ENCODE measurements at places on chromosomes 11 and 22.
A peak's percentile ranks its signal among the peaks of the same experiment; 100 is the strongest.

- H3K4me1 ChIP-seq: no peaks in the 10 kb centered on the region
- H3K27ac ChIP-seq: no peak overlapping the region
These were observed 48.7 kb downstream of the SMIM38 start for GRCh38 chr11:69204246-69204940.

DNA sequence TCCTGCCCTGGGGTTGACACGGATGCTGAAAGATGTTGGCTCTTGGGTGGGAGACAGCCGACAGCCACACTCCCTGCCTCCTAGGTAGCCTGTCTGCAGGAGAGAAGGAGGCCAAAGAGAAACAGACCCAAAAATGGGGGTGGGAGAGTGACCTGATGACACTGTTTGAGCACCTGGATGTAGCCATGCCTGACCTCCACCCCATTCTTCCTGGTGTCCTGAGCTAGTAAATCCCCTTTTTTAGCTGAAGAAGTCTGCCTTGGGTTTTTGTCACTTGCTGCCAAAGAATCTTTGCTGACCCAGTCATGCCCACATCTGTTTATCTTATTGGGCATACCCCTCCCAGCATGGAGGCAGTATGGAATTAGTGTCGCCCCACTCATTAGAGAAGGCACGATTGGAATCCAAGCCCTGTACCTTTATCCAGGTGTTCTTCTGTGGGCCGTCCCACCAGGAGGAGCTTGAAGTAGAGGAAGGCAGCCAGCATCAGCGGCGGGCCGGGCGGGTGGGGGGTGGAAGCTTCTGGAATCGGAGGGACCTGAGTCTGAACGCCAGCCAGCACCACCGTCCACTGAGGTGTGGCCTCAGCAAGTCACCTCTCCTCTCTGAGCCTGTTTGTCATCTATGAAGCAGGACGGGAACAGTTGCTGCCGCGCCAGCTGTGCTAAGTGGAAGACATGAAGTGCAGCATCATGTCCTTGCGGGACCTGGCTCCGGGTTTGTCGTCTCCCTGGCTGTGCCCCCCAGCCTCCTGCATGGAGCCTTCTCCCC is 37.8 kb downstream of the IGHMBP2 start:
- H3K27me3 ChIP-seq: no peaks in the 10 kb centered on the region
- H3K4me3 ChIP-seq: no peak overlapping the region
- H3K4me1 ChIP-seq: peaks cover 10% of the 10 kb centered on the region
- no peak for DNase-seq

DNA sequence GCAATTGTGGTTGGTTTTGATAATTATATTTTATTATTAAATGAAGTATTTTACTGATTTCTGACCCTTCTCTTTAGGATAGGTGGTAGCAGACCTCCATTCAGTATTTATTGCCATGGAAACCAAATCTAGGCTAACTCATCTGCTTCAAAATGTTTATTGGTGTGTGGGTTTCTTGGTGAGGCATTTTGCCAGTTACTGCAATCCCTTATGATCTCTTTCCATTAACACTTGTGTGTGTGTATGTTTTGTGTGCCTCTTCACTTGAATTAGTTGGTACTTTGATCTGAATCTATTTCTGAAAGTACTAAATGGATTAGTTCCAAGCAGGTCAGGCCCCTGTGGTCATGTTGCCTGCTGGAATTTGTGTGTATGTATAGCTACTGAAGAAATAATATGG is 184.4 kb upstream of the C11orf87 start:
- DNase-seq: no peak
- peaks cover 12% of the 10 kb centered on the region for H3K4me1 ChIP-seq
- no peaks in the 10 kb centered on the region for H3K27me3 ChIP-seq
- H3K27ac ChIP-seq: no peak overlapping the region
- H3K36me3 ChIP-seq: no peaks in the 10 kb centered on the region
- no peak overlapping the region for H3K4me3 ChIP-seq

GRCh38 chr11:105582497-105582896 is 27.4 kb upstream of the GRIA4 start:
- no peaks in the 10 kb centered on the region for H3K36me3 ChIP-seq
- no peaks in the 10 kb centered on the region for H3K27me3 ChIP-seq
- no peak overlapping the region for H3K27ac ChIP-seq
- H3K4me3 ChIP-seq: no peak overlapping the region

DNA sequence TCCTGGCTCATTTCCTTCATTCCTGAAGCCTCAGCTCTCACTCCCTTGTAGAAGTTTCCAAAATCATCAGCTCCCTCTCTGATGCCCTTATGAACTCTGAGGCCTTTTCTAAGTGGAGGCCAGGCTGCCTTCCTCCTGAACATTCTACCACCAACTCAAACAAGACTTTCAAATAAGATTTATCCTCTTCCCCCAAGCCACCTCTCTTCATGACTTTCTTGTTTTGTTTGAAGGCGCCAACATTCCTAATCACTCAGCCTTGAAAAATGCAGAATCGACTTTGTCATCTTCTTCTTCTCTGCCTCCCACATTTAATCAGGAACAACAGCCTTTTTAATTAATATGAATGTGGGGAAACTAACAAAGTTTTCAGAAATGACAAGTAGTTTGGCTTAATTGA is 927.9 kb downstream of the OPCML start:
- DNase-seq: no peak
- H3K4me1 ChIP-seq: no peaks in the 10 kb centered on the region
- no peaks in the 10 kb centered on the region for H3K36me3 ChIP-seq
- H3K27ac ChIP-seq: no peak overlapping the region
- H3K27me3 ChIP-seq: no peaks in the 10 kb centered on the region

DNA sequence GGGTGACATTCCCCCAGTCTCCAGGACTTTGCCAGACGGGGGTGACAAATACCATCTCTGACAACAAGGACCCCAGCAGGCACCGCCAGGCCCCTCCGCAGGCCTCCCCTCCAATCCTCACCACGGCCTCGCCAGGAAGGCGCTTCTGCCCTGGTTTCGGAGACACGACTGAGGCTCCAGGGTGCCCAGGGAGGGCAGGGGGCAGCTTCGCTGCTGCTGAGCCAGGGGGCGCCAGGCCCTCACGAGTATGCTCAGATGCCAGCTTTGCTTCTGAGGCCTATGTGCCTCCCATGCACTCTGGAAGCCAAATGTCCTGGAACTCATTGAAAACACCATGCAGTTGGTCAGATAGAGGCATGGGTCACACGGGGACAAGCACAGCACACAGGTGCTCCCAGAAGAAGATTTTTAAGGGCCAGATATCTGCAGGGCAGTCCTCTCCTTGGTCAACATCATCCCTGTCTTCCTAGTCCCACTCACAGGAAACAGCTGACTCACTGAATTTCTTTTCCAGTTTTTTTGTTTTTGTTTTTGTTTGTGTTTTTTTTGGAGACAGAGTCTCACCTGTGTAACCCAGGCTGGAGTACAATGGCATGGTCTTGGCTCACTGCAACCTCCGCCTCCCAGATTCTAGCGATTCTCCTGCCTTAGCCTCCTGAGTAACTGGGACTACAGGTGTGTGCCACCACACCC is 19.9 kb downstream of the BID start:
- DNase-seq: no peak
- H3K27me3 ChIP-seq: no peaks in the 10 kb centered on the region
- H3K4me1 ChIP-seq: no peaks in the 10 kb centered on the region
- no peak overlapping the region for H3K4me3 ChIP-seq
- no peak overlapping the region for H3K27ac ChIP-seq

- H3K4me3 ChIP-seq: peak within 1 kb of the TSS; percentile 42
- H3K27me3 ChIP-seq: no peaks in the 10 kb centered on the region
- H3K27ac ChIP-seq: peak within 1 kb of the TSS; percentile 85
- H3K4me1 ChIP-seq: peaks cover 68% of the 10 kb centered on the region
- H3K36me3 ChIP-seq: peaks cover 4% of the 10 kb centered on the region
- DNase-seq: peak; percentile 94
These were observed at the start of gene NR1H3 for GRCh38 chr11:47257517-47258316. Gene NR1H3, plus strand, starts transcription at chr11:47257996. Its CDS starts 1,221 bp downstream, at chr11:47259217.

DNA sequence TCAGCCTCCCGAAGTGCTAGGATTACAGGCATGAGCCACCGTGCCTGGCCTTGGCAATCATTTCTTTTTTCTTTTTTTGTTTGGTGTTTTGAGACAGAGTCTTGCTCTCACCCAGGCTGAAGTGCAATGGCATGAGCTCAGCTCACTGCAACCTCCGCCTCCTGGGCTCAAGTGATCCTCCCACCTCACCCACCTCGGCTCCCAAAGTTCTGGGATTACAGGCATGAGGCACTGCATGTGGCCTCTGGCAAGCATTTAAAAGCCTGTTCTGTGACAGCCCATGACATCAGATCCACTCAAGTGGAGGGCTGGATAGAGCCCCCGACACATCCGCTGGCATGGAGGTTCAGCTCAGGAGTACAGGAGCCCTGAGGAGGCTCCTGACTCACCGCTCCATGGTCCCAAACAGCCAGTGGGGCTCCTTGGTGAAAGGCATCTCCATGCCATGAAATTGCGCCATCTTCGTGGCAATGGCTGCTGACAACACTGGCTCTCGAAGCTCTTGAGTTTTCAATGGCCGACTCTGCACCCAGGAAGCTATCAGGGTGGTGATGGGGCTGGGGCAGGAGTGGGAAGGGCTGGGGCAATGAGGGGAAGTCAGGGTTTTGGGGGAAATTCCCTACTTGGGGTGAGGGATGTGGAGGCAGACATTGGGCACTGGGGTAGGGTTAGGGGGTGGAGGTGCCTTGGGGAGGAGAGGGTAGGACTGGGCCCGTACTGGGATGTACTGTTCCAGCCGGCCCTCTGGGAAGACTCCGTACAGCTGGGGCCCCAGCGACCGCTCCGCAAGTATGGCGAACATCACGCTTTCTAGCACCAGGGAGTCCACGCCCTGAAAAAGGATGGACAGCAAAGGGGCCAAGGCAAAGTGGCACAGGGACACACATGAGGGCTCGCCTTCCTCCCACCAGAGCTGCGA is 1.4 kb downstream of the CHKB start:
- DNase-seq: no peak
- H3K27ac ChIP-seq: peak overlapping the region; percentile 97
- H3K36me3 ChIP-seq: no peaks in the 10 kb centered on the region
- peak overlapping the region; percentile 81 for H3K4me3 ChIP-seq

GRCh38 chr11:33529461-33529860 is 171.2 kb downstream of the C11orf91 start:
- no peaks in the 10 kb centered on the region for H3K36me3 ChIP-seq
- H3K4me1 ChIP-seq: no peaks in the 10 kb centered on the region
- no peaks in the 10 kb centered on the region for H3K27me3 ChIP-seq
- no peak for DNase-seq
- H3K27ac ChIP-seq: no peak overlapping the region

GRCh38 chr11:130964058-130964792 is 47.9 kb upstream of the SNX19 start:
- DNase-seq: no peak
- no peak overlapping the region for H3K27ac ChIP-seq
- no peak overlapping the region for H3K4me3 ChIP-seq
- no peaks in the 10 kb centered on the region for H3K4me1 ChIP-seq
- no peaks in the 10 kb centered on the region for H3K36me3 ChIP-seq

DNA sequence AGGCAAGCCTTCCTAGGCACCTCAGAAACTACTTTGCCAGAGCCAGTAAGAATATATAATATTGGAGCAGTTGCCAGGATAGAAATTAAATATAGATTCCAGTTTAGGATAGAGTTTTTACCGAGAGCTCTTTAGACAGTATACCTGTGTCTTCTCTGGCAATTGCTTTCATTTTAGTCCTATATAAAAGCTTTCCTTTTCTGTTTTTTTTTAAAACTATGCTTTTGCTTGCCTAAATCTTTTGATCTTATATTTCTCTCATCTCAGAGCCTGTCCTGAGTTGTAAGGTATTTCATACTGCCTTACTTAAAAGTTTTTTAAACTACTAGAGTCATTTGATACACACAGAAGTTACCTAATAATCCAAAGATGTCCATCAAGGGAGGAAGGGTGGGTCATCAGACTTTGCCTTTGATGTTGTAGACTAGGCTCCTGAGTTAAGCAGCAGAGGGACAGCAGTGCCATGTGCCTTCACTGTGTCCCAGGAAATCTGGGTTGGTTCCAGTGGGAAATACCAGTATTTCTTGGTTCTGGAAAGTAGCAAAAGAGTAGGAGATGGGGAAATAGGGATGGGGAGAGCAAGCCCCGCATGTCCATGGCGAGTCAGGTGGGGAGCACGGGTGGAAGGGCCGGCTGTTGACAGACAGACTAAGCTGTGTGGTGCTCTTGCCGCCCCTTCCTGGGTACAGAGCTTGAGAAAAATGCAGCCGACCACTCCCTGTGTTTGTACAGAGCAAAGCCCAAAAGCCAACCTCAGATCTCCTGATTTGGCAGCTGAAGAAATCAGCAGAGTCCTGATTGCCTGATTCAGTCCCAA is 11.2 kb downstream of the MCAM start:
- peaks cover 5% of the 10 kb centered on the region for H3K4me1 ChIP-seq
- peak overlapping the region; percentile 63 for H3K27ac ChIP-seq
- DNase-seq: no peak
- H3K27me3 ChIP-seq: no peaks in the 10 kb centered on the region
- H3K36me3 ChIP-seq: peaks cover 27% of the 10 kb centered on the region

GRCh38 chr11:71499125-71499524 is 27.9 kb upstream of the KRTAP5-7 start:
- no peaks in the 10 kb centered on the region for H3K4me1 ChIP-seq
- H3K27ac ChIP-seq: no peak overlapping the region
- no peak overlapping the region for H3K4me3 ChIP-seq
- H3K36me3 ChIP-seq: peaks cover 66% of the 10 kb centered on the region

DNA sequence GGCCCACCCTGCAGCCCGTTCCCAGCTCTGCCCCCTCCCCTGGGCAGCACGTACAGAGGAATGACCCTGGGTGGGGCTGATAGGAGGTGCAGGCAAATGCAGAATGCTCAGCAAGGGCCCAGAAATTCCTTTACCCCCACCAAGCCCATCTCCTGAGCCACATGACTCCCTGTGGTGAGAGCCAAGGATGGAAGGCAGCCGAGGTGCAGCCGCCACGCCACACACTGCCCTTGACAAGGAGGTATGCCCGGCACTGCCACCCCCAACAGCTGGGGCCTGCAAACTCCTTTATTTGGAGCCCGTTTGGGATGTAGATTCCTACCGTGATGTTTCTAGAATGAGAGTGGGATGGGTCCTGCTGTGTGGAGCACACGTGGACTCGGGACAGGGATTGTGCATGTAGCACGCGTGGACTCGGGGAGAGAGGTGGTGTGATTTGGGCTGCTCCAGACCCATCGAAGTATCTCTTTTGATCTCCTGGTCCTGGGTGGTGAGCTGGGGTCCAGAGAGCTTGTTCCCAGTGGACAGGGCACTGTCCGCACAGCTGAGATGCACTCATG is 12.9 kb downstream of the GTSE1 start:
- H3K4me3 ChIP-seq: no peak overlapping the region
- no peaks in the 10 kb centered on the region for H3K36me3 ChIP-seq
- H3K27me3 ChIP-seq: no peaks in the 10 kb centered on the region
- no peak for DNase-seq
- no peaks in the 10 kb centered on the region for H3K4me1 ChIP-seq

GRCh38 chr11:80503990-80504389 is 1063.2 kb upstream of the TENM4 start:
- no peaks in the 10 kb centered on the region for H3K27me3 ChIP-seq
- no peak overlapping the region for H3K27ac ChIP-seq
- no peak for DNase-seq

All from vagina (tissue), 2 donors.